ENCODE measurements at places on chromosomes 16 and 17. TPM values are rescaled to one million over a fixed set of nuclear protein-coding genes. Genes with fewer than 3 reads are reported as not detected.

DNA sequence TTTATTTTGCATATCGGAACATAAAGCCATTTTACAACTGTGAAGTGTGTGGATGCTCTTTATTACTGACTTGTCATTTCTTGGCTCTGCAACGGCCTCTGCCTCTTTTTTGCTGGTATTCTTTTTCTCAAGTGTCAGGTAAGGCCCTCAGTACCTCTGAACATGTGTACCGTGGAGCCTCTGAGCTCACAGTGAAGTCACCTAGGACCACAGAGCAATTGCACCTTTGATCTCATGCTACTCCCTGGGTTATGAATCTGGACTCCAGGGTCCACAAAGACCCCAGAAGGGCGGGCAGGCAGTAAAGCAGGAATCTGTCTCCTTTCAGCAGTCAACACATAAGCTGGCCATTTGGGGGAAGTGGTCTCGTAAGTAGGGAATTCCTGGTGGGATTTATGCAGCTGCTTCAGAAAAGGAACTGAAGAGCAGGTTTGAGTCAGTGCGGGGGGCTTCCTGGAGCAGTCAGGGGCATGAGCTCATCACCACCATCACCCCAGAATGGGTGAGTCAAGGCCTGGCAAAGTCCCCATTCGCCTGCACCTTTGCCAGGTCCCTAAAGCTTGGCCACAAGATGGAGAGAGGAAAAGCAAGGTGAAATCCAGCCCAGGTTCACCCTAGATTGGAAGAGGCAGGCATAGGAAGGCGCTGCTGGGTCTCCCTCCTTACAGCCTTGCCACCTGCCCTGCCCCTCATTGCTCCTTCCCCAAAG, 33.0 kb downstream of the TBX4 start:
- no peak for DNase-seq

DNA sequence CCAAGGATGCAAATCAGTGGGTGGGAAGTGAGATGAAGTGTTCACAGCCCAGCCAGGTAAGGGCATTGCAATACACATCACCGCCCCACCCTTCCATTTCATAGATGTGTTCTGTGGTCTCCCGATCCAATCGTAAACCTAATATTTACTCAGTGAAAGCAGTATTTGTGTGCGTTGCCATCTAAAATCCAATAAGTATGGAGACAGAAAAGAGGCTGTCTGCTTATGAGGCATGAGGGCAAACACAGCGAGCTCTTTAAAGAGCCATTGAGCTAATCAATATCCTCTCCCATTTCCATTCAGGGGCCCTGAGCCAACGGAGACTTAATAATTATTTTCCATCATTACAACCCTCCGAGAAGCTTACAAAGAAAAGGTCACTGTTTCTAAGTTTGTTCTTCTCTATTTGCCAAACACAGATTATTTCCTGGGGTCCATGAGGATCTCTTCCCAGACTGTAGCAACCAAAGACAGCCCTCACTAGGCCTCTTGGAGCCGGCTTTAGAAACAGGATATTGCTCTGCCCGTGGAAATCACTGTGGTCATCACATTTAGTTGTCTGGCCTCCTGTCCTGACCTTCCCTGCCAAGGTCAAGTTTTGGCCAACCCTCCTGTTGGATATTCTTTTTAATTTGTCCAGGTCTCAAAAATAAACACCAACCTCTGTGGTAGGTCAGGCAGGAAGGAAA, 120.1 kb downstream of the SLC39A11 start:
- DNase-seq: no peak

- no peak for DNase-seq
Observed at GRCh38 chr16:9081843-9082242, 9.6 kb upstream of the HAPSTR1 start.

GRCh38 chr17:32388613-32389459, 38.9 kb downstream of the ZNF207 start:
- no peak for DNase-seq

DNA sequence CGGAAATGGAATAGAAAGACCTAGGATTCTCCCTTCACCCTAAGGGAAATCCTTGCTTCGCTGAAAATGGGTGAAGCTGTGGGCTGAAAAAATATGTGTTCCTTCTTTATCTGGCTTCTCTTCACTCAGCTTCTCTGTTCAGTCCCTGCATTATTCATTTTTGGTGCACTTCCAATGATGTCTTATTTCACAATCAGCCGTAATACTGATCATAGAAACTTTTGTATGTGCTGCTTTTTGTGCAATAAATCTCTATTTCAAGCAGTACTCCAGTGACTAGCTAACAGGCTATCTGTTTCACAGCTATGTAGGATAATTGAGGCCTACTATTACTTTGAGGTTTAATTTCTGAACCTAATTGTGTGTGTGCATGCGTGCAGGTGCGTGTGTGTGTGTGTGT, 144.6 kb downstream of the FOXL1 start:
- no peak for DNase-seq

- DNase-seq: no peak
Observed at GRCh38 chr16:82358606-82359221, 188.7 kb upstream of the MPHOSPH6 start.

- DNase-seq: peak; percentile 74
Observed at GRCh38 chr17:7912927-7913524, 3.1 kb downstream of the RNF227 start.

DNA sequence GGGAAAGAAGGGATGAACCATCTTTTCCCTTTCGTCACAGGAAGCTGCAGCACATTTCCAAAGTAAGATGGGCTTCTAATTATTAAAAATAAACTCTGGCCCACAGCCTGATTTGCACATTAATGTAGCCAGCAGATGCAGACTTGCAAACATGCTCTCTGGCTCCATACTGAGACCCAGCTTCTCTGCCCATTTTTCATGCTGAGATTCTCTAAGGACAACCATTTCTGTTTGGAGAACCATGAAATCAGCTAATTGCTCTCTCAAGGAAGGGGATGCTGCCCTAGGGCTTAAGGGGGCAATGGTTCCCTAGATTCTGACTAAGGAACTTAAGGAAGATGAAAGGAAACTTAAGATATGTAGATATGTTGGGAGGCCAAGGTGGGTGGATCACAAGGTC, 63.0 kb upstream of the CES5A start:
- DNase-seq: no peak

- DNase-seq: no peak
Observed at GRCh38 chr17:80181431-80181830, 11.6 kb downstream of the CARD14 start.

- no peak for DNase-seq
Observed at GRCh38 chr16:53779186-53779585, 75.2 kb downstream of the FTO start.

- DNase-seq: no peak
Observed at GRCh38 chr16:11030990-11031510, 86.7 kb downstream of the CLEC16A start.

DNA sequence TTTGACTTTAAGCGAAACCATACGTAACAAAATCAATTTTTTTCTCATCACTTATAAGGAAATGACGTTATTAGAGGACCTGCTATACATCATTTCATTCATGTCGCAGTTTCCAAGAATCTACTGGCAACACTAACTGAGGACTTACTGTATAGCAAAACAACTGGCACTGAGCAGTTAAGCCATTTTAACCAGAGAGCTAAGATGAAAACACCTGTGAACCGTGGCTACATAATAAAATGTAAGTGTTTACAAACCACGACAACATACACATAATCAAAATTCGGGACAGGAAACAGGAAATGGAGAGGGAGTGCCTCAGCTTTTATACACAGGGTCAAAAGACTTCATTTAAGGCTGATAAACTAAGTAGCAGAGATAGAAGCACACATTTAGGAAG, 29.5 kb downstream of the METTL16 start:
- peak; percentile 22 for DNase-seq

DNA sequence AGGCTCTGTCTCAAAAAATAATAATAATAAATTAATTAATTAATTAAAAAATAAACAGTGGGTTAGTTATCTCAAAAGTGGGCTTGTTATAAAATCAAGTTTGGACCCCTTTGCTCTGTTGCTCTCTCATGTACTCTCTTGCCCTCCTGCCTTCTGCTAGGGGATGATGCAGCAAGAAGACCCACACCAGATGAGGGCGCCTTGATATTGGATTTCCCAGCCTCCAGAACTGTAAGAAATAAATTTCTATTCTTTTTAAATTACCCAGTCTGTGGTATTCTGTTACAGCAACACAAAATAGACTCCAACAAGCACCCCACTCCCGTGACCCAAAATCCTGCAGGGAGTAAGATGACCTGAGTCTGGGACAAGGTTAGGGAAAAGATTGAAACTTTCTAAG, 2.1 kb upstream of the ZNF652 start:
- no peak for DNase-seq

DNA sequence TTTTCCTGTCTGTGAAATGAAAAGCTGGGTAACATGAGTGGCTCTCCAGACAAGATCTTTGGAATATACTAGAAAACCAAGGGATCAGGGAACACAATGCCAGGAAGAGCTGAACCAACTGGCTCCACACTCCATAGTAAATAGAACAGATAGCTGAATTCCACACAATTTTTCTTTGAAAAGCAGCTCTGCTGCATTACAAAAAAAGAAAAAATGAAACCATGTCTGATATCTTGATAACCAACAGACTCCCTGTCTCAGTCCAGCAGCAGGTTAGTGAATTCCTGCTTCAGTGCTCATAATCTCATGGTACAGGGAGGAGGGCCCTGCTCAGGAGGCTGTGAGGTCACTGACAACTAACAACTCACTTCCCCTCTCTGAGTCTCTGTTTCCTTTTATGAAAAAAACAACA, 97.1 kb downstream of the CDH11 start:
- DNase-seq: no peak

DNA sequence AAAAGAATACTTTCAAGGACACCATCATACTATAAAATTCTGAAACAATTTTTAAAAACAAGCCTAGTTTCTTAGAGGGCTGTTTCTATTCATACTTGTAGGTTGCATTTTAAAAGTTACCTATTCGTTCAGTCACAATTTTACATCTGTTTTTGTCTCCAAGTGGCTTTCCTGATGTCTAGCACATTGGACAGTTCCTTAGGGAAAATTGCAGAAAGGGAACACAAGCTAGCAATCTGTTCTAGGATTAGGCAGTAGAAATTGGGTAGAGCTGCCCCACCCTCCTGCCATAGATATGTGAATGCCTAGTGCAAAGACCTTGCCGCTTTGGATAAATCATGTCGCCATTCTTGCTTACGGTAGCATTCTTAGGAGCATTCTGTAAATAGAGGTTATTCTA, 358.9 kb downstream of the RBFOX1 start:
- DNase-seq: no peak

DNA sequence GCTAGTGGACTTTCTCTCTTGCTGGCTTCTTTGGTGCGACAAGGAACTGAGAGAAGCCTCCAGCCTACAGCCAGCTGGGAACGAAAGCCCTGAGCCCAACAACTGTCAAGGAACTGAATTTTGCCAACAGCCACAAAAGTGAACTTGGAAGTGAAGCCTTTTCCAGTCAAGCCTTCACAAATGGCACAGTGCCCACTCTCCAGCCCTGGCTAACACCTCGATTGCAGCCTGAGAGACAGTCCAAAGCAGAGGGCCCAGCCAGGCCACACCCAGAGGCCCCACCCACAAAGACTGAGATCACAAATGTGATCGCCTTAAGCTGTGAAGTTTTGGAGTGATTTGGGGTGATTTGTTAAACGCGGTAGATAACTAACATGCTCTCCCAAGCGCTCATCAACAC, 244.6 kb upstream of the SDK2 start:
- no peak for DNase-seq

DNA sequence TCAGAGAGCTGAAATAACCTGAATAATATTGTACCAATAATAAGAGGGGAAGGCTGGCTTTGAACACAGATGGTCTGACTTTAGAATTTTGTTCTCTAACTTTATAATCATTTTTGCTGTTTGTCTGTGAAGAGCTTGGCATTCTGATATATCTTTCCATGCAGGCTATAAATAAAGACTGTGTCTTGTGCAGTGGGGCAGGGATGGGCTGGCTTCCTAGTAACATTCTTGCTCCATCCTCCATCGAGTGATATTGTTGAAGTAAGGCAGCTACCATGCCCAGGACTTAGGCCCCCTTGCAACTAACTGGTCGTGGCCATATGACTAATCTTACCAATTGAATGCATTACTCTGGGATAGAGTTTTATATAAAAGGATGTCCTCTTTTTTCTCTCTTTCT, 234.7 kb upstream of the IRX3 start:
- DNase-seq: no peak

DNA sequence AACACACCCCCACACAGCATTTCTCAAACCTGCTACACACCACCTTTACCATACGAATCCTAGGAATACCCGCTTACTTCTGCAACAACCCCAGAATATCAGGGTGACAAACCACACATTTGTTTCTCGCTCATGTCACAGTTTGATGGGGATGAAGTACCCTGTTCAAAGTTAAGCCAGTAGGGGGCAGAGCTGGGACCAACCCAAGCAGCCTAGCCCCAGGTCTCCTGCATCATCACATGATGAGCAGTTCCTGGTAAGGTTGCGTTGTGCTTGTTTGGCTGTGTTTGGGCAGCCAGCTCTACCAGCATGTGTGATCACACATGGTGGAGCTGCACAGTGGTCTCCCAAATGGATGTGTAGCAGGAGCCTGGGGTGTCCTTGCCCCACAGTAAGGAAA, 103.6 kb upstream of the C16orf82 start:
- DNase-seq: no peak

GRCh38 chr17:70184207-70184606, 14.9 kb downstream of the KCNJ2 start:
- DNase-seq: no peak

- no peak for DNase-seq
Observed at GRCh38 chr17:49067163-49067562, 65.4 kb upstream of the B4GALNT2 start.

DNA sequence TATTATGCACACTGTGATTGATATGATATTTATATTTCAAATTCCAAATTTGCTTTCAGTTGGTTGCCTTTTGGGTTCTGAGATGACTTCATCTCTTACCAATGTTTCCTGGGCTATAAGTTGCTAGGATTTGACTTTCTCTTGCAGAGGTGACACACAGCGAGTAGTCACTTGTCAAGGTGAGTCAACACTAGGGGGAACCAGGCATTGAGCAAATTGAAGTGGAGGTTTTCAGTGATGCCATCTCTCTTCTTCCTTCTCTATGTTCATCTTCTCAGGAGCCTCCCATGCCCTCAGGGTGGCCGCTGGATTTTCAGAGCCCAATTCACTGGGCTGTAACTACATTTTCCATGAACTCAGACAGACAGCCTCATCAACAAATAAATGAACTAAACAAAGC, 6.0 kb upstream of the CPD start:
- no peak for DNase-seq

- no peak for DNase-seq
Observed at GRCh38 chr16:70694088-70694867, 8.4 kb upstream of the MTSS2 start.

- no peak for DNase-seq
Observed at GRCh38 chr17:27418366-27418615, 38.0 kb upstream of the KSR1 start.

GRCh38 chr17:39235555-39236449, 10.1 kb upstream of the STAC2 start:
- DNase-seq: peak; percentile 55

CASKIN1 gene
- 0.05 TPM for total RNA-seq

NAGS gene
- total RNA-seq: 1.3 TPM

NGFR gene
- total RNA-seq: 1.9 TPM

CIITA gene
- 16.7 TPM for total RNA-seq

RPTOR gene
- 10.3 TPM for total RNA-seq

GNAO1 gene
- 0.24 TPM for total RNA-seq

CDRT15L2 gene
- total RNA-seq: not detected

SLFN14 gene
- total RNA-seq: 0.19 TPM

CD300LF gene
- total RNA-seq: 3.4 TPM

NACA2 gene
- total RNA-seq: 0.19 TPM

BOLA2 gene
- 10.6 TPM for total RNA-seq
